ENCODE measurements at places on chromosomes 1 and 21. TPM values are rescaled to one million over a fixed set of nuclear protein-coding genes. Genes with fewer than 3 reads are reported as not detected.

CACNA1E gene
- total RNA-seq, result 0.83 TPM

CCDC18 gene
- 42.1 TPM for total RNA-seq

LCE2A gene
- not detected for total RNA-seq

CDA gene
- not detected for total RNA-seq

PAX7 gene
- not detected for total RNA-seq

All from Peyer's patch (tissue), 4 donors.